ENCODE measurements at places on chromosomes 5 and 9. TPM values are rescaled to one million over a fixed set of nuclear protein-coding genes. Genes with fewer than 3 reads are reported as not detected.

- H3K36me3 ChIP-seq, result no peaks in the 10 kb centered on the region
- H3K4me1 ChIP-seq, result no peaks in the 10 kb centered on the region
- no peak for DNase-seq
- H3K27ac ChIP-seq, result no peak overlapping the region
- H3K4me3 ChIP-seq, result no peak overlapping the region
Measured at GRCh38 chr5:150242251-150242894, 47.2 kb downstream of the CAMK2A start.

GRCh38 chr5:143229896-143230675, 173.4 kb downstream of the NR3C1 start:
- no peaks in the 10 kb centered on the region for H3K36me3 ChIP-seq
- H3K4me3 ChIP-seq, result peak overlapping the region; percentile 81
- H3K27me3 ChIP-seq, result no peaks in the 10 kb centered on the region
- peak overlapping the region; percentile 85 for H3K27ac ChIP-seq
- H3K4me1 ChIP-seq, result peaks cover 37% of the 10 kb centered on the region

DNA sequence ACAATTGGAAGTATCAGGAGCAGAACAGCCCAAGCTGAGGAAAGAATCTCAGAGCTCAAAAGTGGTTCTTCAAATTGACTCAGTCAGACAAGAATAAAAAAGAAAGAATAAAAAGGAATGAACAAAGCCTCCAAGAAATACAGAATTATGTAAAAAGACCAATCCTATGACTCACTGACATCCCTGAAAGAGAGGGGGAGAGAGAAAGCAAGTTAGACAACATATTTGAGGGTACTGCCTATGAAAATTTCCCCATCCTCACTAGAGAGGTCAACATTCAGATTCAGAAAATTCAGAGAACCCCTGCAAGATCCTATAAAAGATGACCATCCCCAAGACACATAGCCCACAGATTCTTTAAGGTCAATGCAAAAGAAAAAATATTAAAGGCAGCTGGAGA, 173.2 kb downstream of the ALDH1A1 start:
- no peaks in the 10 kb centered on the region for H3K4me1 ChIP-seq
- H3K27me3 ChIP-seq, result no peaks in the 10 kb centered on the region
- H3K4me3 ChIP-seq, result no peak overlapping the region
- DNase-seq, result no peak
- no peaks in the 10 kb centered on the region for H3K36me3 ChIP-seq

Gene CSF1R
- total RNA-seq, result not detected

Gene HAVCR2
- 5.0 TPM for total RNA-seq

Gene SLC34A3
- not detected for total RNA-seq

Gene ZBTB34
- 5.4 TPM for total RNA-seq

- H3K27ac ChIP-seq, result no peak overlapping the region
- H3K4me1 ChIP-seq, result peaks cover 4% of the 10 kb centered on the region
- no peaks in the 10 kb centered on the region for H3K36me3 ChIP-seq
- H3K4me3 ChIP-seq, result no peak overlapping the region
Measured at GRCh38 chr9:37953775-37954437, 50.0 kb upstream of the SLC25A51 start.

- no peaks in the 10 kb centered on the region for H3K36me3 ChIP-seq
- no peaks in the 10 kb centered on the region for H3K27me3 ChIP-seq
- H3K4me1 ChIP-seq, result no peaks in the 10 kb centered on the region
- H3K4me3 ChIP-seq, result no peak overlapping the region
- no peak overlapping the region for H3K27ac ChIP-seq
Measured at GRCh38 chr9:33236571-33236970, 3.4 kb upstream of the SPINK4 start.

DNA sequence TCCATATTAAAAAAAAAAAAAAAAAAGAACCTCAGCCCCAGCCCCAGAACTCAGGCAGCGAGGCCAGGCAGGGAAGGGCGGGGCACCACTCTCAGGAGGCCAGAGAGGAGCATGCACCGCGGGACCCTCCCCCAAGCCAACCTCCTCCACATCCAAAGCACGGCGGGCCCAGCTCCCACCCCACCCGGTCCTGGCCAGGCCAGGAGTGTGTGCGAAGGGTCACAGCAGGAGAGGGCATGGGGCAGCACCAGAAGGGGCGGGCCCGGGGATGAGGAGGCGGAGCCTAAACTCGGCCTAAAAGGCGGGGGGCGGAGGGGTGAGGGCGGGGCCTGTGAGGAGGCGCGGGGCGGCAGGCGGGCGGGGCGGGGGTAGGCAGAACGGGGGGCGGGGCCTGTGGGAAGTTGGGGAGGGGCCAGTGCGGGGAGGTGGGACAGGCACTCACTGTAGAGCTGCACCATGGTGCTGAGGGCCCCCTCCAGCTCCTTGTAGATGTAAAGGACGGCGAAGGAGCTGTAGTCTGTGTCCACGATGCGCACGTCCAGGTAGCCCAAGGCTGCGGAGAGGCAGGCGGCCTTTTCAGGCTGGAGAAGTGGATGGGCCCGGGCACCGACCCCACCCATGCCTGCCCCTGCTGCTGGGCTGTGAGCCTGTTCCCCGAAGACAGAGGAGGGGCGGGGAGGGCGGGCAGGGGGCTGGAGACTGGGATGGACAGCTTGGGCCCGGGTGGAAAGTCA, 1.2 kb downstream of the LCN15 start:
- H3K36me3 ChIP-seq, result no peaks in the 10 kb centered on the region
- peaks cover 3% of the 10 kb centered on the region for H3K27me3 ChIP-seq
- peaks cover 11% of the 10 kb centered on the region for H3K4me1 ChIP-seq
- H3K27ac ChIP-seq, result no peak overlapping the region

Gene IQGAP2
- total RNA-seq, result 214 TPM

Measured in CD4-positive, CD25-positive, alpha-beta regulatory T cell (primary cell).